ENCODE measurements at places on chromosomes 6 and 20.
A peak's percentile ranks its signal among the peaks of the same experiment; 100 is the strongest.

DNA sequence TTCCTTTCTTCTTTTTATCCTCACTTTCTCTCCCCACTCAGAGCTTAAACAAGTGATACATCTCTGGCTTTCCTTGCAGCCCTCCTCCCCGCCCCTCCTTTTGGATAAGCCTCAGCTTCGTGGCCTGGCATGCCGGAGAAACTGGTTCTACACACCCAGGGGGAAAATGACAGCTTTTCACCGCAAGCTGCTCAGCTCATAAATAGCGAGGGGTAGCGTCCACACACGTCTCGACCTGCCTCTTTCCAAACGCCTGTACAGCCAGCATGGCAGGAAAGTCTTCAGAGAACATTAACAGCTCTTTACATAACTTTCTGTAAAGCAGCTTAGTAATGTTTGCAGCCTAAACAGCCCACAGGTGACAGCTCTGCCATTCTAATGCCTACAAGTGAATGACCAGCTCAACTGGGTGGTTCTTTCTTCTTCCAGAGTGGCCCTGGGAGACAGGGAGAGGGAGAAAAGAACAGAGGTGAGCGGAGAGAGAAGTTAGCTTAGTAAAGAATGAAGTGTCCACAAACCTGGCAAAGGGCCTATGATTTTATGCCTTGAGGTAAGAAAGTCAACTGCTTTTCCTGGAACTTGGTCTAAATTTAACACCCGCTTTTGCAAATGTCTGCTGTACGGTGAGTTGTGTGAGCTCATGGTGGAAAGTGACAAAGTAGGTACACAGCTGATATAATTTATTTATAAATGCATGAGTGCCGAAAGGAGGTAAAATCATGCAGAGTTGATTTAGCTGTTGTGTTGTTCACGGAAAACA is 251.5 kb downstream of the TFAP2A start:
- no peak for DNase-seq

GRCh38 chr20:50980071-50980681 is 21.6 kb downstream of the MOCS3 start:
- DNase-seq, result peak; percentile 92

DNA sequence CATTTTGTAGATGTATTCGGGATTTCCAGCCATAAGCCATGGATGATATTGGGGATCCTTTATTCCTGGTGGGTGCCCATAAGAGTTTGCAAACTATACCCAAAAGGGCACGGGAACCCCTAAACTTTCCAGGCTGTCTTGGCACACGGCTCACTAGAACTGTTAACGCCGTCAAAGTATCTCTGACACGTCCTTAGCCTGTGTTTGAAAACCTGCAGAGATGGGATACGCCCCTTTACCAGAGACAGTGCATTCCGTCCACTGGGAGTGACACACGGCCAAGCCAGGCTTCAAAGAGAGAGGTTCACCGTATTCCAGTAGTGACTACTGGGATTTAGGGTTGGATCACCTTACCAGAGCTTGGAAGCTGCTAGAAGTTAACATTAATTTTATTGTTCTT is 95.0 kb downstream of the THBS2 start:
- peak; percentile 65 for DNase-seq

DNA sequence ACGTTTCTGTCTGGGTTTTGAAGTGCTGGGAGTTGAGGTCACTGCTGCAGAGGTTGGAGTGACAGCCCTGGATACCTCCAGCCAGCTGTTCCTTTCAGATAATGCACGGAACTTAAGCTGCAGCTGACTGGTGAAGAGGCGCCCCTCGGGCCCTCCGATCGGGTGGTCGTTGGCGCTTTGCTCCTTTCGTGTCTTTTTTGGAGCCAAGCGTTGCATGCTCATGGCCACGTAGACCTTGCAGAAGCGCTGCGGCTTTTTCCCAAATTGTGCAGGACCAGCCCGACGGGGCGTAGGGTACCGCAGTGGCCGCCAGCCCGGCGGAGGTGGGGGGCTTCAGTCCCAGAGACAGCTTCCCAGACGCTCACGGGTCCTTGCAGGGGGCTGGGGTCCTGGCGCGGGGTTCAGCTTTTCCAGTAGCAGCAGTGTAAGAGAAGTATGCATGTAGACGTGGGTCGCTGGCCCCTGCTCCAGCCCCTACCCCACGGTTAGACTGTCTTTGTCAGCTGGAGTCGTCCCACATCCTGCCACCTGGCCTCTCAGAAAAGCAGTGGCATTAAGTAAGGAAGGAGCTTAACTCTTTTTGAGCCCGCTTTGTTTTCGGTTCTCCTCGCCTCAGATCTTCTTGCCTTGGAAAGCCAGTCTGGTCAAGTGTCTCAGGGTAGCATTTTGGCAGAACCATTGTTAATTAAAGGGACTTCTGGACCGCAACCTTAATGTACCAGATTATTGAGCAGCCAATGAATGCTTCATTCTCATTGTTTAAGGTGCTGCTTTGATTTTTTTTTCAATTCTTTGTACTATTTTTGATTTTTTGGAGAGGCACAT is 838 bp downstream of the TNFAIP3 start:
- DNase-seq, result peak; percentile 57

- no peak for DNase-seq
Observed at GRCh38 chr6:36751091-36751490, 53.5 kb downstream of the RAB44 start.

GRCh38 chr6:33716890-33717632 is 5.6 kb upstream of the UQCC2 start:
- no peak for DNase-seq

DNA sequence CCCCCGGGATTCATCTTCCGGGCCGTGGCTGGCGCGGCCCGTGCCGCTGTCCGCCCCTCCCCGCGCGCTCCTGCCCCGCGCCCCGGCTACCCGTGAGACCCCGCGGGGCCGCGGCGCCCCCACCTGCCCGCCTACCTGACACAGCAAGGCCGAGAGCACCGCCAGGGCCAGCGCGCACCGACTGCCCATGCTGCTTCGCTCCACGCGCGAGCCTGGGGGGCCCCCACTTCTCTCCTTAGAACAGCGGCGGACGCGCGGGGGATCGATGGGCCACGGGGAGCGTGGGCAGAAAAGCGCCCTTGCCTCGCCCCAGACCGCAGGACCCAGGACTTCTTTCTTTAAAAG is 955 bp downstream of the DLL1 start:
- DNase-seq, result no peak

GRCh38 chr6:52377538-52378221 is 15.7 kb downstream of the PAQR8 start:
- no peak for DNase-seq
